ENCODE measurements at places on chromosomes 12 and 14.

DNA sequence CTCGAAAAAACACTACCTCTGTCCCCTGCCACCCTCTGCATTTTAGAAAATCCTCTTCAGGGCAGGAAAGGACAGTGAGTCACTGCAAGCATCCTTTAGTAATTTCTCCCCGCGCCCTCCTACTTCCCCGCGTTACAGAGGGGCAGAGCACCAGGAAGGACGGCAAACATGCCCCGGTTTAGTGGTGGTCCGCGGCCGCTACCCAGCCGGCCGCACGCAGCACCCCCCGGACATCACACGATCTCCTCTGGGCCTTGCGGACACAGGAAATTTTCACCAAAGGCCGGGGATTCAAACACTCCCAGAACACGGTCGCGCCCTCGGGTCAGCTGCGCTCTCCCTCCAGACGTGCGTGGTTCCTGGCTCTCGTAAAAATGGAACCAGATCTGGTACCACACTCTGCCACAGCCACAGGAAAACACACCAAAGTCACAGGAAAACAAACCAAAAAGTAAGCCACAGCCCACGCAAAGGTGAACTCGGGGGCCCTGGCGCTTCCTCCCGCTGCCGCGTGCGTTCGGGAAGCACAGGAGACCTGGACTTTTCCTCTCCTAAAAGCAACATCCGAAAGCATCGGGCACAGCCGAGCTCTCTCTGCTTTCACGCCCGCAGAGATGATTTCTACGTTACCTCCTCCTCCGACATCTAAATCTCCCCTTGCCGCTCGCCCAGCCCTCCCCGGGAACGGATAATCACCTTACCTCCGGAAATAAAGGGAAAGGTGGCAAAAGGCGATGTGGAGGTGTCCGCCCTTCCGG is 839 bp downstream of the SLC38A1 start:
- DNase-seq: no peak

- no peak for DNase-seq
Measured at GRCh38 chr14:72783741-72784140, 110.2 kb downstream of the DPF3 start.

DNA sequence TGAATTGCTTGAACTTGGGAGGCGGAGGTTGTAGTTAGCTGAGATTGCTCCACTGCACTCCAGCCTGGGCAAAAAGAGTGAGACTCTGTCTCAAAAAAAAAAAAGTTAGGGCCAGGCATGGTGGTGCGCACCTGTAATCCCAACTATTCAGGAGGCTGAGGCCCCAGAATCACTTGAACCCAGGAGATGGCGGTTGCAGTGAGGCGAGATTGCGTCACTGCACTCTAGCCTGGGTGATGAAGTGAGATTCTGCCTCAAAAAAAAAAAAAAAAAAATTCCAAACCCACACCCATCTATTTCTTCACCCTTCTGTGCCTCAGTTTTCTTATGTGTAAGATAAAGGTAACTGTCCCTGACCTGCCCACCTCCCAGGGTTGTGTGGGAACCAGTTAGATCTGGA is 11.0 kb upstream of the MLXIP start:
- no peak for DNase-seq

DNA sequence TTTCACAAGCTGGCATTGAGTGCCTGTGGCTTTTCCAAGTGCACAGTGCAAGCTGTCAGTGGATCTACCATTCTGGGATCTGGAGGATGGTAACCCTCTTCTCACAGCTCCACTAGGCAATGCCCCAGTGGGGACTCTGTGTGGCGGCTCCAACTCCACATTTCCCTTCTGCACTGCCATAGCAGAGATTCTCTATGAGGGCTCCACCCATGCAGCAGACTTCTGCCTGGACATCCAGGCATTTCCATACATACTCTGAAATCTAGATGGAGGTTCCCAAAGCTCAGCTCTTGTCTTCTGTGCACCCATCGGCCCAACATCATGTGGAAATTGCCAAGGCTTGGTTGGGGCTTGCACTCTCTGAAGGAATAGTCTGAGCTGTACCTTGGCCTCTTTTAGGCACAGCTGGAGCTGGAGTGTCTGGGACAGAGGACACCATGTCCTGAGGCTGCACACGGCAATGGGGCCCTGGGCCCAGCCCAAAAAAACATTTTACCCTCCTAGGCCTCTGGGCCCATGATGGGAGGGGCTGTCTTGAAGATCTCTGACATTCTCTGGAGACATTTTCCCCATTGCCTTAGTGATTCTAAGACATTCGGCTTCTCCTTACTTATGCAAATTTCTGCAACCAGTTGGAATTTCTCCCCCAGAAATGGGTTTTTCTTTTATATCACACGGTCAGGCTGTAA is 313.3 kb upstream of the SFSWAP start:
- DNase-seq: no peak

- no peak for DNase-seq
Measured at GRCh38 chr14:91065266-91065665, 4.8 kb upstream of the RPS6KA5 start.

DNA sequence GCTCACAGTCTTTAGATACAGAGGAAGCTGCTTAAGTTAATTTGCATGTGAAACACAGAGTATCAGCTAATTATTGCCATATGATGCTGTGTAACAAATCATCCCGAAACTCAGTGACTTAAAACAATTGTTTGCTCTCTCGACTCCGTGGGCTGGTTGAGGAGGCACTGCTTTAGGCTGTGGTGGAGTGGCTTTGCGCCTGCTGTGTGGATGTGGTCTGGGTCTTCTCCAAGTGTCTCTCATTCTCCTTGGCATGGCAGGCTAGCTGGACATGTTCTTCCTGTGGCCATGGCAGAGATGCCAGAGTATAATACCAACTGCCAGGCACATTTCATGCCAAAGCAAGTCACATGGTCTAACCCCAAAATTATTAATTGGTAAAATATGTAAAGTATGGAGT is 40.9 kb downstream of the PELI2 start:
- no peak for DNase-seq

GRCh38 chr12:47024463-47024862 is 55.0 kb upstream of the PCED1B start:
- DNase-seq: no peak

DNA sequence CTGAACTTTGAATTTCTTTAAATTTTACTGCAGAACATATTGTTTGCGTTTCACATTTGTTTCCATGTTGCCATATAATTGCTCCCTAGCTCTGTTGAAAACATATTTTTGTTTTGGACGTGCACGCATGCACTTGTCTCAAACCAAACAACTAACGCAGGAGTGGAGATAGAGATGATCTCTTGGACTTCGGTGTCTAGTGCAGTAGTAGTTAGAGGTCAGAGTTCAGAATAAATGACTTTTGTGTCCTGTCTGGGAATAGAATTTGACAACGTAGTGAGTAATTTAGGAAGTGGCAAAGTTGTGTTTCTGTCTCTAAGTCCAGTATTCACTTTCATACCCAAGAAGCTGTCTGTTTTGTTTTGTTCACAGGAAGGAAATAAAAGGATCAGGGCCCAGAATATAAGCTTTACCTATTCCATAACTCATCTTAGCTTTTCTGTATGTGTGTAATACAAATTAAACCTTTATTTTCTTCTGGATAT is 173.8 kb downstream of the AEBP2 start:
- no peak for DNase-seq

DNA sequence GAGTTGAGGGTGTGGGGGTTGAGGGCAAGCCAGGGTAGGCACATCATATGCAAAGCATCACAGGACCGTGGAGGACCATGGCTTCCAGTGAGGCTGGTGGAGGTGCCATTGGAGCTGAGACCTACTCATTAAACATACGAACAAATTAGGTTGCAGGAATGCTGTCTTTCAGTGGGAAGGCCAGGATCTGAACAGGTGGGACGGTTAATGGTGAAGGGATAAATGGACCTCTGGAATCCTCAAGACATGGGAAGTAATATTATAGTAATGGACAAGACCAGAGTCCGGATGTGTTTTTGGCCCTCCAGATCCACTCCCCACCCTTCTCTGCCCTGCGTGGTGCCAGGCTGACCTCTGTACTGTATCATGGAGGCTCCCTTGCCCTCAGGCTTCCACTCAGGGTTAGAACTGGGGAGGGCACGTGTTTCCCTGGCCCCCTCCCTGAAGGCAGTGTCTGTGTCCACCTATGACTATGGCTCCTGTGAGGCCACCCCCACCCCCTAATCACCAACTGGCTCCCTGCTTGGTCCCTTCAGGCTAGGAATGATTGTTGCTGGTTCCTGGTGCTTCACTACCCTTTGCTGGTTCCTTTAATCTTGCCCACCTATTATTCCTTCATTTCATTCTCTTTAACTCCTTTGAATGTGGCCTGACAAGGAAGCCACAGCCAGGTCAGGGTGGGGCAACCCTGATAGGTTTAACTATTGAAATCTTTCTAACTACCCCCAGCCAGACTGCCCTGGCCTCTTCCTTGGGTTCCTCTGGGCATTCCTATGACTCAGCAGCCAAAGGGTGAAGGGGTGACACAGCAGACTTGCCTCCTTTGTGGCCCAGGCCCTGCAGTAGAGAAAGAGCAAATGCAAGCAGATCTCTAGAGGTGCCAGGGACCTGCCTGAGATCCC is 10.7 kb downstream of the DHRS2 start:
- no peak for DNase-seq

- DNase-seq: no peak
Measured at GRCh38 chr14:71089971-71090370, 182.7 kb downstream of the PCNX1 start.

DNA sequence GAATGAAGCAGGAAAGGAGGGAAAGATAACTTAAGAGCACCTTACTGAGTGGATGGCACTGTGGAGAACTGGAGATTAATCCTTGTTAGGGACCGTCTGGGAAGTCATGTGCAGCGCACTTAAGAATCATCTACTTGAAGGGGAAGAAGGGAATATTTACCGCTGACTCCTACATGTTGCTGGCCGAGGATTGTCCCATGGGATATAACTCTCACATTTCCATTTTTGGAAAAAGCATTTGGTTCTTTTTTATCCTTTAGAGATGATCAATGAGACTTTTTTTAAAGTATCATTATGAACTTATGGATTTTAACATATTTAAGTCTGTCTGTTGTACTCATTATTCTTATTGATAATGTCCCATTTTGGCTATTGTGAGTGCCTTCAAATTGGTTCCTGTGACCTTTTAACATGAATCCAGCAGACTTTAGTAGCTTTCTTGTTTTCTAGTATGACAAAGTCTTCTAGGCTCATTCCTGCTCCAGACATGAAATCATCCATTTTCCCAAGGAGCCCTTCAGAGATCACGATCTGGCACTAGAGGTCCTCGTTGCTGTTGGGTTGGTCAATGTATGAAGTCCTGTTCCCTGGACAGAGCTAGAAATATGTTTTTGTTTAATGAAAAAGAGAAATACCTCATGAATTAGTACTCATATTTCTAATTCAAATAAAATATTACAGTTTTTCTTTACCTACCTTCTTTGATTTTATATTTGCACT is 20.2 kb upstream of the FAM234B start:
- no peak for DNase-seq

DNA sequence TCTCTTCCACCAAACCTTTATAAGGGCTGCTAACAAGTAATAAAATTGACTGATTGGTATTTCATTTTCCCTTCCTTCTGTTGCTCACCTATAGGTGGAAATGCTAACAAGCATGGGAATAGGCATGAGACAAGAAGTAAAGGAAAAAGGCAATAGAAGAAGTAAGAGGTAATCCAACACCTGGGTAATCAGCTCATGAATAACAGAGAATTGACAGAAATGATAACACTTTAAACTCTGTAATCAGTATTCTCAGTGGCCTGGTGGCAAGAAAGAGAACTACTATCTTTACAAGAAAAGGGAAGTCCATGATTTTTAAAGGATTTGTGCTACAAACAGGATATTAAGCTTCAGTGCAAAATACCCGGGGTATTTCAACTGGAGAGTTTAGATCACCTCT is 737.8 kb downstream of the RERGL start:
- DNase-seq: no peak

DNA sequence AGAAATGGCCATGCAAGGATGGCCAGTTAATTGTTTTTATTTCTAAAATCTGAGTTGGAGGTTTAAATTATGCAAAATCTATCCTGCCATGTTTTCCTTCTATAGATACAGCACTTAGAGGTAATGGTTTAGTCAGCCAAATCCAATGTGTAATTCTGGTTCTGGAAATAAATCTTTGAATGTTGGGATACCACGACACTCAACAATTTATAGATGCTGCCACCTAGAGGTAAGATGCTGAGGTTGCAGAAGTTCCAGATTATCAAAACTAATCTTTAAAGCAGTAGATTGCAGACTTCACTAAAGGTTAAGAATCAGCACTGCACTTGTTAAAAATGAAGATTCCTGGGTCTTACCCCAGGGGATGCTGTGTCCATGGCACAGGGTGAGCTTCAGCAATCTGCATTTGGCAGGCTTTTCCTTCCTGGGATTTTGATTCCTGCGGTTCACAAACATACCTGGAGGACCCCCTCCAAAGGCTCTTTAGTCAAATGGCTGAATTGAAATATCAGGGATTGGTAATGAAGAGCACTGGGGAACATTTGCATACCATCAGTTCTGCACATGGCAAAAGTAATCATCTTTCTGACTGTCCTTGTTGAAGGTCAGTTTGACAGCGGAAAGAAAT is 53.4 kb upstream of the ANO4 start:
- DNase-seq: no peak

DNA sequence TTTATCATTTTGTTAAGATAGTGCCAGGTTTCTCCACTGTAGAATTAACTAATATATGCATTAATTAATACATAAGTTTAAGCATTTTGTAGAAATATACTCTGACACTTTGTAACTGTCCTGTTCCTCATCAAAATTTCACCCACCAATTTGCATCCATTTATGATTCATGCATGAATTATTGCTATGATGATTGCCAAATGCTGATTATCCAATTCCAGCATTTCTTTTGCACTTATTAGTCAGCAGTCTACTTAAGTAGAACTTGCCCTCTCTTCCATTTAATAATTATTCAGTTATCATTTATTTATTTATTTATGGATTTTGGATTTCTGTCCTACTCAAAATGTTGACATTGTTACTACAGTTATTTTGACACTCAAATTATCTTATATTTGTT is 72.2 kb downstream of the SLC6A15 start:
- no peak for DNase-seq

- DNase-seq: no peak
Measured at GRCh38 chr12:27971121-27971489, 1.4 kb downstream of the PTHLH start.

- no peak for DNase-seq
Measured at GRCh38 chr12:19190292-19191031, 60.9 kb downstream of the PLEKHA5 start.
